Aorta (tissue), 5 donors: ENCODE measurements at places on chromosomes 2 and 18. TPM values are rescaled to one million over a fixed set of nuclear protein-coding genes. Genes with fewer than 3 reads are reported as not detected.

WNT6 gene
- total RNA-seq: 2.1 TPM

DNA sequence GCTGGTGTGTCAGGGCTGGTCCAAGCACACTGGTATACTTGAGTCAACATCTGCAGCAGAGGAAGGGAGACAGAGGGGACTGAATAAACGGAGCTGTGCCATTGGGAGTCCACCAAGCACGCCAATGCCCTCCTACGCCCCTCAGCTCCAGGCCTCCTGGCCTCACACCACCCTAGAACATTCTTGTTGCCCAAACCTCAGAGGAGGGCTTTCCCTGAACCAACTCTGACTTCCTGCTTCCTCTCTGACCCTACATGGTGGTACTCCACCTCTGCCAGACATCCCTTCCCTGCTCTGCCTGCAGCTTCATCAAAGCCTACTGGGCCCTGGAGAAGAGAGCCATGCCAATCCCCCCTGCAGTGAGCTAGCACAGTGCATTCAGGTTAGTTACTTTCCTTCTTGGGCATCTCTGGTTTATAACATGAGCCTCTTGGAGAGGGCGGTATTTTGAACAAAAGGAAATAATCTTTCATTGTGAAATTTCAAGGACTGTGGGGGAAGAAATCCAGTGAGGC, 54.4 kb downstream of the ZBTB7C start:
- no peak for DNase-seq

DNA sequence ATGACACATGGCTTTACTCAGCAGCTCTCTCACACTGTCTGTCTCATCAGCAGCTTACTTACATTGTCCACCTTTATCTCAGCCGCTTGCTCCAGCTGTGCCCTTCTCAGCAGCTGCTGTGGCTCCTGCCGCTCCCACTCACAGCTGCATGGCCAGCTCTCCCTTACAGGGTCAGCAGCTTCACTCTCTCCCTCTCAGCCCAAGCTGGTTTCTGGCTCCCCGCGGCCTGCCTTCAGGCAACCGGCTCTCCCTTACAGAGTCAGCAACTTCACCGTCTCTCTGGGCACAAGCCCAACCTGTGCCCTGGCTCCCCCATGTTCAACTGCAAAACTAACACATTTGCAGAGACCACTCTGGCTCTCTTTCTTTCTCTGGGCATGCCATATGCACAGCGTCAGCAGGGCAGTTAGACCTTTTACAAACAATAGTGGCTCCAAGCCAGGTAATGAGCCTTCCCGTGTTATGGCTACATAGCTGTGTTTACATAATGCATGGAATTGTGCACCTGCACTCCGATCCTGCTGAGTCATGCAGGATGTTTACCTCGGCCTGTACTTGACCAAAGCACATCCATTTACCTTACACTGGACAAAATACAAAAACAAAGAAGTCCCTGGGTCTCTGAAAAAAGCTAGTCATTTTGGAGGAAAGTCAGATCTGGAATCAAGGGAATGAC, 167.3 kb downstream of the DOK6 start:
- no peak for DNase-seq

LIPT1 gene
- total RNA-seq: 6.9 TPM

- peak; percentile 59 for DNase-seq
Measured at GRCh38 chr18:70491734-70492348, 203.0 kb downstream of the SOCS6 start.

ARL4C gene
- 10.8 TPM for total RNA-seq

DNA sequence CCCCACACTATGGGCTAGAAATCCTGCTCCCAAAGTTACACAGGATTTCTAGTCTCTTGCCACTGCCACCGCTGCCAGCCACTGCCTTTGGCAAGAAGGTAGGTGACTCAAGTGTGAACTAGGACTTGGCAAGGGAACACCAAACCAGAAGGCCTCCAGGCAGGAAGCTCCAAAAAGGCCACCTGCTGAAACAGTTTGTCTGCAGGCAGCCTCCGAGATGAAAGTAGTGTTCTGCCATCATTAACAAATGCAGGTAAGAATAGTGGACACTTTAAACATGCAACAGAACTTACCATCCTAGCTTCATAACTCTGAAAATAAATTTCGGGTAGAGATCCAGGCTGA, 3.9 kb downstream of the ANKRD44 start:
- peak; percentile 77 for DNase-seq

DNA sequence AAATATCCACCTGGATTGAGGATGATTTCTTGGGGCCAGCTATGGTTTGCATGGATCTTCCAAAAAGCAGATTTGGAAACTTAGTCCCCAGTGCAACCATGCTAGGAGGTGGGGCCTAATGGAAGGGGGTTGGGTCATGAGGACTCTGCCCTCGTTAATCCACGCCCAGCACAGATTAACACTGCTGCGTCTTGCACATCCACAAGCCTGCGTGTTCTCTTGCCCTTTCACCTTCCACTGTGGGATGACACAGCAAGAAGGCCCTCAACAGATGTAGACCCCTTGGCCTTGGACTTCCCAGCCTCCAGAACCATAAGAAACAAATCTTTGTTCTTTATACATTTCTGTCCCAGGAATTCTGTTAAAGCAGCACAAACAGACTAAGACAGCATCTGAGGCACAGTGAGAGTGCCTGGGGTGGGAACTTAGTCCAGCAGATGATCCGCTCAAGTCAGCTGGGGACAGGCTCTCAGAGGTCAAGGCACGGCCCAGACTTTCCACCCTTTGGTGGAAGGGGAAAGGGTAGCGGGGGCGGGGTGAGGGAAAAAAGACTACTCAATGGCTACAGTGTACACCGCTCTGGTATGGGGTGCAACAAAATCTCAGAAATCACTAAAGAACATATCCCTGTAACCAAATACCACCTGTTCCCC, 2.4 kb downstream of the RAB17 start:
- peak; percentile 61 for DNase-seq

SLC14A1 gene
- total RNA-seq: 33.1 TPM

- no peak for DNase-seq
Measured at GRCh38 chr2:101418460-101419095, 31.3 kb upstream of the CREG2 start.

DNA sequence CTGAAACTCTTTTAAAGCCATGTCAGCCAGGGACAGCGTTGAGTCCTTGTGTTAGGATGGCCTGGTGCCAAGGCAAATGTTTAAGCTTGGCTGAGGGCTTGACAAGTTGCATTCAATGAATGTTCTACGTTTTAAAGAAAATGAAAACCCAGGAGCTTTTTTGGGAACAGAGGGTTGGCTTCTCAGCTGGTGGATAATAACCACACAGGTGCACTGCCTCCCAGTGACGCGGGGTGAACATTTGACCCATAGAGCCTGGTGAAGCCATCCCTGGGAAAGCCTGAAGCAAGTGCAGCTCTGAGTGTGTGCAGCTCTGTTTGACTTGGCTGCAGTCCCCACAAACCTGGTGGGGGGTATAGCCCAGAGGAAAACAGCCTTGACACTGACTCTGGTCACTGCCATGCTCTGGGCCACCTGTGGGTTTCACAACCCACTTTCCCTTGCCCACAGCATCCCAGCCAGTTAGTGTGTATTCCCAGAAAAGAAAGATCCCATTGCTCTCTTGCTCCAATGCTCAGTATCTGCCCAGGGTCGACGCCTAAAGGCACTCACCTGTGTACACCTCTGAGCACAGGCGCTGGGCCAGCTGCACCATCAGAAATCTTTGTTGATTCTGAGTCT, 874.9 kb downstream of the RNF144A start:
- DNase-seq: no peak

INO80B gene
- 38.2 TPM for total RNA-seq

GRCh38 chr2:217995731-217996231, 7.0 kb downstream of the TNS1 start:
- peak; percentile 78 for DNase-seq

- DNase-seq: no peak
Measured at GRCh38 chr2:29620890-29621289, 300.5 kb downstream of the ALK start.

GRCh38 chr18:35027206-35027605, 14.0 kb upstream of the MAPRE2 start:
- DNase-seq: no peak

OTOS gene
- total RNA-seq: not detected

GRCh38 chr18:68456985-68457384, 257.9 kb downstream of the TMX3 start:
- DNase-seq: no peak

IL36G gene
- total RNA-seq: not detected

DNA sequence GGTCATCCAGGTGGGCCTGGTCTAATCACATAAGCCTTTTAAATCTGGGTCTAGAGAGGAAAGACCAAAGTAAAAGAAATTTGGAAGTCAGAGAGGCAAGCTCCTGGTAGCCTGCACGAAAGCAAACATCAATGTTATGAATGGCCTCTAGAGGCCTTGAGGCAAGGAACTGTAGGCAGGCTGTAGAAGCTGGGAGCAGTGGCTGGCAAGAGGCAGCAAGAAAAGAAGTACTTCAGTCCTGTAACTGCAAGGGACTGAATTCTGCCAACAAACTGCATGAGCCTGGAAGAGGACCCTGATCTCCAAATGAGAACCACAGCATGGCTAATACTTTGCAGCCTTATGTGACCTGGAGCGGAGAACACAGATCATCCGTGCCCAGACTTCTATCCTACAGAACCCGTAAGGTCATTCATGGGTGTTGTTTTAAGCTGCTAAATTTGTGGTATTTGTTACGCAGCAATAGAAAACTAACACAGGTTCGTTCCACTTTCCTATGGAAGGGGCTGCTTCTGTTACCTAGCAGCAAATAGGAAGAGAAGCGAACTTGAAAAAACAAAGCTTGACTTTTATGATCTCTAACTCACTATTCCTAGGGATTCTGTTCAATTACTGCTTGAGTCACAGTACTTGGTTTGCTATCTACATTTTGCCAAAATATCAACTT, 1.2 kb downstream of the IMMT start:
- DNase-seq: no peak

DNA sequence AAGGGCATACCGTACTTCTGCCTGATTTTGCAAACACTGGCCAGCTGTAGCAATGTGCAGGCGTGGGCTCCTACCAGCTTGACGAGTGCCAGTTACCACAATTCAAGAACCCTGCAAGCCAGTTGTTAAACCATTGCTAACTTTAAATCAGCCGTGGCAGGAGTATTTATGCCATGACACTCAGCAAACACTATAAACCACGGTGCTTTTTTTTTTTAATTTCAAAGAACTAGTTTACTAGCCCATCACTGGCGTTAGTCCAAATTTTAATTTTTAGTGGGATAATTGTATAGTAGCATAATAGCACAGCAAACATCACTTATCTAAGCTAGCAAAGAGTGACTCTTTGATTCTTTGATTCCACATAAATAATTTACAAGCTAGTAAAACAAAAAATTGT, 111.1 kb downstream of the COL4A4 start:
- DNase-seq: no peak

- no peak for DNase-seq
Measured at GRCh38 chr2:238169708-238170251, 11.0 kb downstream of the ERFE start.

DNA sequence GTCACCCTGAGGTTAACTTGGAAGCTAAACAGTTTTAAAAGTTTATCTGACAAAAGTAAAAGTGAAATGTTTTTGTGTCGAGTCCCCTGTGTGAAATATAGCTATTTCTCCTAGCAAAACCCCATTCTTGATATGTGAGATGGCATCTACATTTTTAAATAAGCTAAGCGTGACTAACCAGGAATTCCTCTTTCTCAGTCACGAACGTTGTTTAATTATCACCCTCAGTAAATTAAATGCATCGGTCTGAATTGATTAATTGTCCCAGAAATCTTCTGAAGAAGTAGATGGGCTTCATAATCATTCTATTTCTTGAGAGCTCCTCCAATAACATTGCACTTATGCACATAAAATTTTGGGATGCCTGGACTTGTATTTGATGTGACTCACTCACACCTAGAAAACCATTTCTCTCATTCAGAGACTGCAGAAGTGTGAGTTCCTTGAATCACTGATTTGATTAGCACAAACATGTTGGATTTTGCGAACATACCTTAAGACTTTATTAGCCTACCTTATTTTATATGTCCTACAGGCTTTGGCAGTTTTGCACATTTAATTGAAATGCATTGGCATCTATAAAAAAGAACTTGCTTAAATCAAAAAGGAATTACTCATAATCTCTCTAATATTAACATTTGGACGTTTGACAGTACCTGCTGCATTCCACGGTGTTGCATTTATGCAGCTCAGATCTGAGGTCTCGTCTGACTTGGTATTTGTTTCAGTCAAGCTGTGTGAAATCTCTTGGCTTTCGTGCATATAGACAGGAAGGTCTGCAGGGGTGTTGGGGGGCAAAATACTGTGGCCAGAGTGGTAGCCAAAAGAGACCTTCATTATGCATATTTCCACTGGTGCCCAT, 475.2 kb downstream of the EPHA4 start:
- no peak for DNase-seq

GYPC gene
- 91.2 TPM for total RNA-seq

- no peak for DNase-seq
Measured at GRCh38 chr2:44351676-44352075, 9.6 kb downstream of the PREPL start.

DNA sequence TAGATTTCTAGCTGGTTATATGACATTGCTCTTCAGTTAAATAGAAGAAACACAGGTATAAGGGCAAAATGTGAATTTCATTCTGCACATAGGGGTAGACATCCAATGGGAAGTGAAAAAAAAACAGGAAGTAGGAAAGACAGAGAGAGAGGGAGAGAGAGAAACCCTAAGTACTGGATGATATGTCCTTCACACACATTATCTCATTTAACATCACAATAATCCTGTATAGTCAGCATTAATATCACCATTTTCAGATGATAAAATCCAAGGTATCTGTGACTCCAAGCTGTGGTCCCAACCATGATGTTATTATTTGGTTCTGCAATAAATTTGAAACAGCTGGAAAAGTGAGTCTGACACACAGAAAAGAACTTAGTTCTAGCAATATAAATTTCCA, 759.9 kb downstream of the SATB2 start:
- DNase-seq: no peak

IL1RL2 gene
- 1.8 TPM for total RNA-seq

DNA sequence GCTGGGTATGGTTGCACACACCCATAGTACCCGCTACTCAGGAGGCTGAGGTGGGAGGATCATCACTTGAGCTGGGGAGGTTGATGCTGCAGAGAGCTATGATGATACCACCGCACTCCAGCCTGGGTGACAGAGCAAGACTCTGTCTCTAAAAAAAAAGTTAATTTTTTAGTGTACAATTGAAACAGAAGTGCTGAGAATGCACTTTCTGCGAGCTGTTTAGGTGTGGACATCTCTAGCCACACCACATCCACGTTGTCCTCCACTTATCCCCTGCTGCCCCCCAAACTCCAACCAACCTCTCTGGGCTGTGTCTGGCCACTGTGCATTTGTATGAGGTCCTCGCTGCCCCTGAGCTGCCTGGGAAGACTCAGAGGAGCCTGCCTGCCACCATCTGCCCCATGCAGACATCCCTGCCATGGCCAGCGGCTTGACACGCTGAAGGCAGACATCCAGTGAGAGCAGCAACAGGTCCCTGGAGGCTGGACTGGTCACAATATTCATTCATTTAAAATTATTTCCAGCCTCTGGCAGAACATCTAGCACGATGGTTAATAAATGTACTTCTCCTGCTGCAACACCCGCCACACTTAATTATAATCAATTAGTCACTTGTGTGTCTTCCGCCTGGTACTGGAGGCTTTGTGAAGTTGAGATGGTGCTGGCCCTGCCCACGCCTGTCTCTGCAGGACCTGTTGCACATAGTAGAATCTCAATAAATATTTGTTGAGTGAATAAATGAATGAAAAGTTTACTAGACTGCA, 3.7 kb upstream of the AFF3 start:
- no peak for DNase-seq
